ENCODE measurements at places on chromosomes 12 and 14.
A peak's percentile ranks its signal among the peaks of the same experiment; 100 is the strongest.

GRCh38 chr14:62071039-62071438, 308.8 kb downstream of the SNAPC1 start:
- no peak for DNase-seq

DNA sequence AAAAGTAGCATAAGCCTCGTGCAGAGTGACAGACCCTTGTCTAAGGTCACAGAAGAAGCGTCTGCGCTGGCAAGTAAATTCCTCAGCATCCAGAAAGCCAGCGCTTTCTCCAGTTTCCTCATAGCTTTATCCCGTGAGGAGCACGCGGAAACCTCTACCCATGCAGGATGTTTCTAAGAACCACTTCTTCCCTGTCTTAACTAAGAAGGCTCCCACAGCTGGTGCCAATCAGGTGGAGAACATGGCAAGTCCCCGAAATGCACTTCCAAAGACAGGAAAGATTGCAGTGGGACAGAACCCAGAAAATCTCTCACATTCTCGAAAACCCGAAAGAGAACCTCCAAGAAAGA, 968 bp upstream of the ARID4A start:
- DNase-seq = no peak

- DNase-seq = no peak
These were observed 47.8 kb downstream of the GIT2 start for GRCh38 chr12:109948368-109948767.

DNA sequence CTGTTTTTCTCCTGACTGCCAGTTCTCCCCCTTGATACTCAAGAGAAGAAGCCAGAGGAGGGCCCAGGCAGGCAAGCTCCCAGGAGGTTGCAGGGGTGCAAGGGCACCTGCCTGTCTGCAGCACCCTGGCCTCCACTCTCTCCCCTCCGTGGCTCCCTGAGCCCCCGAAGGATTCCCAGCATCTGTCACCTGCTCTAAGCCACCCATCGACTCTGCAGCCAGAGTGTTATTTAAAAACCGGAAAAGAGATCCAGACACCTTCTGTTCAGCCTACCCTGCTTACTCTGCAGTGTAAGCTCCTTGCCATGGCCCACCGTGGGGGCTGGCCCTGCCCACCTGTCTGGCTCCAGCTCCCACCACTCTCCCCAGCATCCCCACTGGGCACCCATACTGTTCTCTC, 121.4 kb downstream of the KSR2 start:
- no peak for DNase-seq

- DNase-seq = no peak
These were observed at the start of gene AHNAK2 for GRCh38 chr14:104977681-104978653. TSS of gene AHNAK2 (minus strand) at chr14:104978374. CDS start at chr14:104978237, 137 bp downstream.

- DNase-seq = no peak
These were observed 91.7 kb downstream of the SINHCAF start for GRCh38 chr12:31234053-31234840.

- DNase-seq = peak; percentile 25
These were observed 60.7 kb downstream of the SLC6A12 start for GRCh38 chr12:153080-153746.

DNA sequence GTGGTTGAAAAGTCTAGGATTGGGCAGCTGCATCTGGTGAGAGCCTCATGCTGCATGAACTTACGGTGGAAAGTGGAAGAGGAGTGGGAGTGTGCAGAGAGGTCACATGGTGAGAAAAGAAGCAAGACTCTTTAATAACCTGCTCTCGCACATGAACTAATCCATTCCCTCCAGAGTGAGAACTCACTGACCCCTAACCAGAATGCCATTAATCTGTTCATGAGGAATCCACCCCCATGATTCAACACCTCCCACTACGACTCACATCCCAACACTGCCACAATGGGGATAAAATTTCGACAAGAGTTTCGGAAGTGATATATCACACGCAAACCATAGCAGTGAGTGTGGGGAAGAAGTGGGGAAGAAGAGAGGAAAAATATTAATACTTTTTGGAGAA, 377.4 kb downstream of the NAV3 start:
- DNase-seq = no peak

DNA sequence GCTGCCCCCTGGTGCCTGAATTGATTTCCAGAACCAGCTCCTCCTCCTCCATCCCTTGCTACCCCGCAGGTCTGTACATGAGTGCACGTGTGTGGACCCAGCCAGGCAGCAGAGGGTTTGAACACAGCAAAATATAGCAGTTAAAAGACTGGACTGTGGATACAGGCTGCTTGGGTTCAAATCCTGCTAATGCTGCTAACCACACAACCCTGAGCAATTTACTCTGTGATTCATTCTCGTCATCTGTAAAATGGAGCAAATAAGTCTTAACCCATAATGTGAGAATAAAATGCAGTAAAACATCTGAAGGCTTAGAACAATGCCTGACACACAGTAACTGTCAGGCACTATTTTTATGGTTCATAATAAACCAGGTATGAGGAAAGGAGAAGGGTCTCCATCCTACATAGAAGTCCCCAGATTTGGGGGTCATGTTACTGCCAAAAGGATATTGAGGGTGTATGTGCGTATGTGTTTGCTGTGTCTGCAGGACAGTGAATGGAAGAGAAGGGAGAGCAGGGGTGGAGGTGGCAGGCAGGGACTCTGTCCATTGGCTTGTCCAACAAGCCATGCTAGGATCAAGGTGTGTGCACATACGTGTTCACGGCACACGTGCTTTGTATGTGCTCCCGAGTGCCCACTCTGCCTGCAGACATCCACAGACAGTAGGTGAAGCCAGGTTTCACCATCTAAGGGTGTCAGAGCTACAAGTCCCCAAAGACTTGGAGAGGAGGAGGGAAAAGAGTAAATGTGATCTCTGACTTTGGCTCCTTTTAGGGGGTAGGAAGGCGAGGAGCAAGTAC, 1.5 kb upstream of the STAT6 start:
- peak; percentile 75 for DNase-seq

GRCh38 chr12:119153477-119154434, 25.0 kb upstream of the HSPB8 start:
- DNase-seq = no peak

DNA sequence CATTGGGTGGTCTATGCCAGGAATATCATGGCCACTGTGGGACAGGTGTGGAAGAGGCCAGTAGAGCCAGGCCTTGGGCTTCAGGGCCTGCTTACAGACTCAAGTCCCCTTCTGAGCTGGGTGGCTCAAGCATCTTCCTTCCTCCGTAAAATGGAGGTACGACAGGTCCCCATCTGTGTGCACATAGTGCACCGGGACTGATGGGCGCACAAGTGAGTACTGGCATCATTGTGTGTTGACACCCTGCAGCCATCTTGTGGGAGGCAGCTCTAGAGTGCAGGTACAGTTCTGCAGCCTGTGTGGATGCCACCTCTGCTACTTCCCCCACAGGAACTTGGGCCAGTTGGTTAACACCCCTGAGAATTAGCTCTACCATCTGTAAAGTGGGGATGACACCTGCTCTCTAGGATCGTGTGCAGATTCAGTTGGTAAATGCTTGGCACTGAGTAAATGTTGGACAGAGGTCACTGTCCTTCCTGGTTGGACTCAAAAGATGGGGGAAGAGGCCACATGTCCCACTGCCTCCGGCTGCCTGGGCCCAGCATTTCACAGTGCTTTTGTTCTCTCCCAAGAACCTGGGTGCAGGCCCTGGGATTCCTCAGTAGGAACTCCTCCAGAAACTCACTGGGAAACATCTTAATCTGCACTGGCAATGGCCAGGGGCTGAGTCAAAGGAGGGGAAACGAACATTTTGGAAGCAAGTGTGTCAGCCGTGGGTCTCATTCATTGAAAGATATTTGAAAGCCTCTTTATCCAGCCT, 70.6 kb downstream of the C14orf132 start:
- no peak for DNase-seq

- DNase-seq = no peak
These were observed 220.8 kb upstream of the CAND1 start for GRCh38 chr12:67048371-67048770.
